ENCODE measurements at places on chromosomes 3 and 15. TPM values are rescaled to one million over a fixed set of nuclear protein-coding genes. Genes with fewer than 3 reads are reported as not detected.

Gene FEZF2
- not detected for total RNA-seq

Gene DMXL2
- 29.1 TPM for total RNA-seq

Gene A4GNT
- total RNA-seq = not detected

Gene PCSK6
- total RNA-seq = 1.8 TPM

Gene SPSB4
- not detected for total RNA-seq

Gene EHD4
- 20.3 TPM for total RNA-seq

Gene FOXL2
- under 0.01 TPM for total RNA-seq

Gene FRMD4B
- 2.2 TPM for total RNA-seq

All from subcutaneous preadipocyte (primary cell).